Thoracic aorta (tissue), 2 donors: ENCODE measurements at places on chromosomes 16 and 17.

DNA sequence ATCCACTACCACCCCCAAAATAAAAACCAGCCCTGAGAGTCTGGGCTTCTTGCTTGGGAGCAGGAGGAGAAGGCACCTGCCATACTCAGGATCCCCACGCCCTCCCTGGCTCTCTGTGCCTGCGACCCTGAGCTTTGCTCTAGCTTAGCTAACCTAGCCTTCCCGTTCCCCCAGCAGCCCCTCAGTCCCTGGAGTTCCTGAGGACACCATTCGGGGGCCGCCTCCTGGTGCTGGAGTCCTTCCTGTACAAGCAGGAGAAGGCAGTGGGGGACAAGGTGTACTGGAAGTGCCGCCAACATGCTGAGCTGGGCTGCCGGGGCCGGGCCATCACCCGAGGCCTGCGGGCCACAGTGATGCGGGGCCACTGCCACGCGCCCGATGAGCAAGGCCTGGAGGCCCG is 18.5 kb downstream of the FLYWCH1 start:
- no peak for DNase-seq

DNA sequence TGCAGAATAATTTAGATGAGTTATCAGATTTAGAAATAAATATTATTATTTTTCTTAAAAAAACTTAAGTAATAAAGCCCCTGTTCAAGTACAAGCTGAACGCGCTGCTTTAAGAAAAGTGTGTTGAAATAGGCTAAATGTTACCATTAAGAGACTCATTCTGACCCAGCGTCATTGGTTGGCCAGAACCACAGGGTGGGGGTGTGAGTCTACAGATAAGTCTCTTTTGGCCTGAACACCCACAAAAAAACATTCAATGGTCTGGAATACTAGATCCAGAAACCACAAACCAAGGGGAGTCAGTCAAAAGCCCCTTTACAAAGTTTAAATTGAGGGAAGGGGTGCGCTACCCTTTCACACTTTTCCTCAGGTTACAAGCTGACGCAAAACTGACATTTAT is 776.1 kb downstream of the KCNJ2 start:
- DNase-seq = no peak

DNA sequence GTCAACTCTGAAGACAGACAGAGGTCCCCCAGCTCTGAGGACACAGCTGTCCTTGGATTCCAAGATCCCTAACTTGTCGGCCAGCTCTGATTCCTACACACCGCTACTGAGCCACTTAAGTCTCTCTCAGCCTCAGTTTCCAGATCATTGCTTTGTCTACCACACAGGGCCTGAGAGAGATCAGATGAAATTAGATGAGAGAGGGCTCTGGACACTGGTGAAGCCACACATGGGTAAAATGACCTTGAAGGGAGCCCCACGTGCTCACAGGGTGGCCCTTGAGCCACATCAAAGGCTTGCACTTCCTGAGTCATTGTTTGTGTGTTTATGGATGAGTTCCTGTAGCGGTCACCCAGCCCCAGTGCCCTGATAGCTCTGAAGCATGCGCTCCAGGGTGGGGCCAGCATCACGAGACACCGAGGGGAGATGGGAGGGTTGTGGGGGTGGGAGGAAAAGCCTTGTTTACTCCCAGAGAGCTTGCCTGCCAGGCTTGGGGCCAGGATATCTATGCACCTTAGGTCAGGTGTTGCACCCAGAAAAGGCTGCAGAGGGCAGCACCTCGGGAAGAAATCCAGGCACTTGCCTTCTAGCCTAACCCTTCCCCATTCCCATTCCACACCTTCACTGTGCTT is 32.7 kb upstream of the SLC6A2 start:
- DNase-seq = no peak

DNA sequence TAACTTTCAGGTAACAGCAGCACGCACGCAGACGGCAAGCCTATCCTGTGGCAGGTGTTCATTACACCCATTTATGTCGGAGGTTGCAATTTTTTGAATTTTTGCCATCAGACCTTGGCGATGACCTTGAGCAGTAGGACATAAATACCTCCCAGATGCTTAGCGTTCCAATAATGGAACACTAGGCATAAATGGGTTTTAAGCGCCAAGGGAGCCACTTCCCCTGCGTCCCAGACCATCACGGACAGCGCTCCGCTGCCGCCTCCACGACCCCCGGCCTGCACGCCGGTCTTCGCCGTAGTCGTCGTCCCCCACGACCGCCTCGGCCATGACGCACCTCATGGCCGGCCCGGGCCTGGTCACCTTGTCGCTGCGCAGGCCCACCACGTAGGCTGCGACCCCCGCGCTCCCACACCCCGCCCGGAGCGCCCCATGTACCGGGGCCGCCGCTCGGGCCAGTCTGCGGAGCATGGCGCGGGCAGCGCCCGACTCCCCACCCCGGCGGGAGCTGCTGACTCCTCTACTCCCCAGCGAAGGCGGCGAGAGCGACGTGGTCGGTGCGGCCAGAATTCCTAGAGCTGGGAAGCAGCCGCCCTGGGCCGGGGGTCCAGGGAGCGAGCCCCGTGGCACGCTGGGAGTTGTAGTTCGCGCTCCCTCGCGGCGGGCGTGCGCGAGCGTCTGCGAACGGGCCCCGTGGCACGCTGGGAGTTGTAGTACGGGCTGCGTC is 22.7 kb downstream of the TMEM235 start:
- DNase-seq = peak; percentile 47

- no peak for DNase-seq
Measured at GRCh38 chr17:77529328-77529650, 388.5 kb downstream of the SEC14L1 start.

- no peak for DNase-seq
Measured at GRCh38 chr17:65071861-65072260, 15.3 kb upstream of the GNA13 start.

- DNase-seq = no peak
Measured at GRCh38 chr16:48123104-48123788, 32.5 kb downstream of the ABCC12 start.

DNA sequence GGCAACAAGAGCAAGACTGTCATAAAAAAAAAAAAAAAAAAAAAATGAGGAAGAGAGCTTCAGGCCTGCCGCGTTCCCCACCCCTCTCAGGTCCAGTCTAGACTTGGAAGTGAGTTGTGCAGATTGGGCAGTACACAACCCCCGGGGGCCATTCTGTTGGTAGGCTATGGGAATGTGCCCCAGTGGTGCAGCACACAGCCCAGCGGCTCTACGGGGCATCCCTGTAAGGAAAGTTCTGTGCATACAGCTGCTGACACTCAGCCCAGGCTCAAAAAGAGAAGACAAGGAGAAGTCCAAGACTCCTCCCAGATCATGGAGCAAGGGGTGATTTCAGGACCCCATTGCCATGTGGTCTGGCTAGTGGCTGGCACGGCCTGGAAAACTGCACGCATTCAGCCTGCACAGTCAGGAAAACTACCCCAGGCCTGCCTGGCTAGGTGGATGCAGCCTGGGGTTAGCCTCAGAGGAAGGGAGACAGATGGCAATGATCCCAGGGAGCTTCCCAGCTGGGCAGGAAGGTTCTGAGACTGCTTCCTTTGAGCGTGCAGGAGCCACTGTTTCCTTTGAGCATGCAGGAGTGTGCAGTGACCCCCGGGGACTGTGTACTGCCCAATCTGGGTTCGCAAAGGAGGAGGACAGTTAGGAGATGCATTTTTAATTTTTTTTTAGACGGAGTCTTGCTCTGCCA is 44.8 kb downstream of the PECAM1 start:
- no peak for DNase-seq

DNA sequence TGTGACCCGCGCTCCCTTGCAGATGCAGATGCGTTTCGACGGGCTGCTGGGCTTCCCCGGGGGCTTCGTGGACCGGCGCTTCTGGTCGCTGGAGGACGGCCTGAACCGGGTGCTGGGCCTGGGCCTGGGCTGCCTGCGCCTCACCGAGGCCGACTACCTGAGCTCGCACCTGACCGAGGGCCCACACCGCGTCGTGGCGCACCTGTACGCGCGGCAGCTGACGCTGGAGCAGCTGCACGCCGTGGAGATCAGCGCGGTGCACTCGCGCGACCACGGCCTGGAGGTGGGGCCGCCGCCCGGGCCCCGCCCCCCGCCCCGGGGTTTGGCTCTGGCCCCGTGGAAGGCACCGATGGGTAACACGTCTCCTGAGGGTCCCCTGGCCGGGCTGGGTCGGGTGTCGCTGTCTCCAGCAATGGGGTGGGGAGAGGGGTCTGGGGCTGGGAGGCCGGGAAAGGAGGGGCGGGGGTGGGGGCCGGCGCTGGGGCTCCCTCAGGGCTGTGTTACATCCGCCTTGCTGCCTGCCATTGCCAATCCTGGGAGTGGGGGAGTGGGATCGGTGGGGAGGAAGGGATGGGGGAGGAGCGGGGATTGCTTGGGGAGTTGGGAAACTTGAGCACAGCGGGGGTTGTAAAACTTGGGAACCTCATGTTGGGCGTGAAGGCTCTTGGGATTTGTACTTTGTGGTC is 737 bp downstream of the NUDT16L1 start:
- DNase-seq = no peak

DNA sequence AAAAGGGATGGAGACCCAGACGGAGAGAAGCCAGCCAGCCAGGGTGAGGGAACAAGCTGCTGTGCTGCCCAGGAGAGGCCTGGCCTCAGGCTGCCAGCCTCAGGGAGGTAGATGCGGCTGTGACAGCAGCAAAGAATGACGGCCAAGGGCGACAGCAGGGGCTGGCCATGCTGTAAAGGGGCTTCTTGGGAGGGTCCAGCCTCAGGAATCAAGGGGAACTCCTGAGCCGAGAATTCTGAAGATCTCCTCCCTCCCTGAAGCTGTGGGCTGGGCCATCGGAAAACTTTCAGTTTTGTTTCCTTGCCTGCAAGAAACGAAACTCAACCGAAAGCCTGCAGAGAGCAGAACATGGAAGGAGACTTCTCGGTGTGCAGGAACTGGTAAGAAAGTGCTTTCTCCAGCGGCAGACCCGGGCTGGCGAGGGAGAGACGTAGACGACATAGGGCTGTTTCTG is at the start of gene XAF1:
XAF1 (plus strand) TSS at position 316 of the 454 bp plus-strand sequence; CDS start at position 349, 33 bp downstream.
- no peak for DNase-seq

- DNase-seq = no peak
Measured at GRCh38 chr17:75525806-75526554, 483 bp downstream of the LLGL2 start.

- no peak for DNase-seq
Measured at GRCh38 chr17:13365331-13365730, 236.4 kb downstream of the HS3ST3A1 start.

DNA sequence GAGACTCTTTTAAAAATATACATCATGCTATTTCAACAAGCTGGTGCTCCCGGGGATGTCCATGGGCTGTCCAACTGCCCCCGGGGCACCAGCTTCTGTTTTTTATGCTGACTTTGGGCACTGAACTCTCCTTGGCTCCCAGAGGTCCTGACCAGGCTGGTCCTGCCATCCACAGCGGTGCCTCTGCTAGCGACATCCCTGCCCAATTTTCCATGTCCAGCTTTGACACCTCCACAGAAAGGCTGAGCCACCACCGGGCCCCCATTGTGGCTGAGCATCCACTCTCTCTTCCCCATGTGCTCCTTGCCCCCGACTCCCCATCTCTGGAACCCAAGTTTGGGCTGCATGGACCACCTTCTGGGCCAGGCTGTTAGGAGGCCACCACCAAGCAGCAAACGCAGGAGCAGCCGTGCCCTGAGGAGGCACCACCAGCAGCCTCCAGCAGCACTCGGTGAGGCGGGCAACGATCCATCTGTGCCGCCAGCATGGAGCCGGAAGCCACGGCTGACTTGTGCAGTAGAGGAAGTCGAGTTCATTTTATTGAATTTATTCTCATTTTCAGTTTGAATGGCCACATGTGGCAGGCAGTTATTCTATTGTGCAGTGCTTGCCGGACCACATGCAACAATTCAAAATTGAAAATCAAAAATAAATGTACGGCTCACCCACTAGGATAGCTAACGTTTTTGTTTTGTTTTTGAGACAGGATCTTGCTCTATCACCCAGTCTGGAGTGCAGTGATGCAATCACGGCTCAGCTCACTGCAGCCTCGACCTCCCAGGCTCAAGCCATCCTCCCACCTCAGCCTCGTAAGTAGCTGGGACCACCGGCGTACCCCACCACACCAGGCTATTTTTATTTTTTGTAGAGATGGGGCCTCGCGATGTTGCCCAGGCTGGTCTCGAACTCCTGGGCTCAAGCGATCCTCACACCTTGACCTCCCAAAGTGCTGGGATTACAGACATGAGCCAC is 2.8 kb upstream of the MEAK7 start:
- DNase-seq = no peak

- no peak for DNase-seq
Measured at GRCh38 chr17:4708436-4708835, 2.0 kb upstream of the ARRB2 start.

GRCh38 chr17:17853811-17854447 is 17.1 kb upstream of the SREBF1 start:
- no peak for DNase-seq

DNA sequence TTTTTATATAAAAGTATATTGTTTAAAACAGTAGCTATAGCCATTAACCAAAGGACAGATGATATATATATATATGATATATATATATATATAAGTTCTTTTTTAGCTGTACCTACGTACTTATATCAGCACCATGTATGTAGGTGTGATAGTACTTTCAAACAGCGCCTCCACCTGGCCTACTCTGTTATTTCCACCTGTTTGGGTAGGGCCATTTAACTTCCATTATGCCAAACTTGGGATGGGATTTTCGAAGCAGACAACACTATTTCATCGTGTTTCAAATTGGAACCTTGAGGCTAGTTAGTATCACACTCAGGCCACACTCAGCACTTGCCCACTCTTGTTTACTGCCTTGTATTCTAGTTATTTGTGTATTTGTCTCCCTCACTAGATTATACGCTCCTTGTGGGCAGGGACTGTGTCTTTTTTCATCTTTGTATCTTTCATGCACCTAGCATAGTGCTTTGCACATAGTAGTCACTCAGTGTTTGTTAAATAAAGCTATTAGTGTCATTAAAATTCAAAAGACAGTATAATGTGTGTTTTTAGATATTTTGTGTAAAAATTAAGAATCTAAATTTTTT is 11.8 kb upstream of the CLTC start:
- no peak for DNase-seq

- no peak for DNase-seq
Measured at GRCh38 chr16:66569131-66569530, 2.9 kb downstream of the CMTM1 start.

DNA sequence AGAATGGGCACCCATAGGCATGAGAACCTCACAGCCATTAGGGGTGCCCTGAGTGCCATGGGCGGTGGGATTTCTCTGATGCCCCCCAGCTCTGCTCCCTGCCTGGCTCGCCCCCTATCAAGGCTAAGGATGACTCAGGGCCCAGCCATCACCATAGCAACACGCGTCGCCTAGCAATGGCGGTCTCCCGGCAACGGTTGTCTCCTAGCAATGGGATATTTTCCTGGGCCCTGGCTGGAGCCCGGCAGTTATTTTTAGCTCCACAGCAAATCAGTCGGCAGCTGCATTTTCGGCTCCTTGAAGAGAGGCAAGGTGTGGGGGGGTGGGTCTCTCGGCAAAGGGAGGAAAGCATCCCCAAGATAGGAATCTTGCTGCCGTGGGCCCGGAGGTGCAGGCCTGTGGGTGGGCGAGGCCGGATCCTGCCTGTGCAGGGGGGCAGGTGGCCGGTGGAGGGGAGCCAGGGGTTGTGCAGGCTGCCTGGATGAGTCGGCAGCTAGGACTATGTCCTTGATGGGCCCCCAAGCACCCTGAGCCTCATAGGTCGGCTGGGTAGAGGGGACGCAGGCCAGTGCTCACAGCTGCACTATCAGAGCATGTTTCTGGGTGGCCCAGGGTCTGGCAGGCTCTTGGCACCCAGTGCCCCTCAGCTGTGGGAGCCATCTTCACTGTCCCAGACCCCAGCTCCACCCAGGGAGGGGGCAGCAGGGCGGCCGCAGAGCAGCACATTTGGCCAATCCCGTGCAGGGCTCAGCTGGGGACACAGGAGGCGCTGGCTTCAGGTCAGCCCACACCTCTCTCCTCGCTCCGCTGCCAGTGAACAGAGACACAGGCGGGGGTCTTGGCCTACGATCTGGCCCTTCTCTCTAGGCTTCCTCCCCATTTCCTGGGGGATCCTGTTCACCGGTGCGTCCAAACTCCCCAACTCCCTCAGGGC is 4.2 kb upstream of the FBXL16 start:
- no peak for DNase-seq
